ENCODE measurements at places on chromosomes 13 and 19.
A peak's percentile ranks its signal among the peaks of the same experiment; 100 is the strongest.

DNA sequence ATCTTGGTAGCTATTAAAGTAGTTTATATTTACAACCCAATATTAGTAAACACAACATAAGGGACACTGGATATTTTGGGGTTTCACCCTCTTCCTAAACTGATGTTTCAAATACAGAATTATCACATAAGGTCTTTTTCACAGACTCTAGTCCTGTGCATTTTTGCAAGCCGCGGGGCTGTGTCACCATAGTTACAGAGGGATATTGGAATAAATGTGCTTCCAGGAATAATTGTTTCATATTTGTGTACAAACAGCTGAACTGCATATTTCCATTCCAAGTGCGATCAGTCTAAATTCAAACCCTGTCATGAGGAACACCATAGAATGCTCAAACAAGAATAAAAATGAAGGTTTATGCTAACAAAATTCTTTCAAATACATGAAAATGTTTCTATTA lies 762.5 kb upstream of the ARGLU1 start:
- no peak for DNase-seq

GRCh38 chr19:19064811-19065745 lies 1.3 kb downstream of the SLC25A42 start:
- DNase-seq, result peak; percentile 41

DNA sequence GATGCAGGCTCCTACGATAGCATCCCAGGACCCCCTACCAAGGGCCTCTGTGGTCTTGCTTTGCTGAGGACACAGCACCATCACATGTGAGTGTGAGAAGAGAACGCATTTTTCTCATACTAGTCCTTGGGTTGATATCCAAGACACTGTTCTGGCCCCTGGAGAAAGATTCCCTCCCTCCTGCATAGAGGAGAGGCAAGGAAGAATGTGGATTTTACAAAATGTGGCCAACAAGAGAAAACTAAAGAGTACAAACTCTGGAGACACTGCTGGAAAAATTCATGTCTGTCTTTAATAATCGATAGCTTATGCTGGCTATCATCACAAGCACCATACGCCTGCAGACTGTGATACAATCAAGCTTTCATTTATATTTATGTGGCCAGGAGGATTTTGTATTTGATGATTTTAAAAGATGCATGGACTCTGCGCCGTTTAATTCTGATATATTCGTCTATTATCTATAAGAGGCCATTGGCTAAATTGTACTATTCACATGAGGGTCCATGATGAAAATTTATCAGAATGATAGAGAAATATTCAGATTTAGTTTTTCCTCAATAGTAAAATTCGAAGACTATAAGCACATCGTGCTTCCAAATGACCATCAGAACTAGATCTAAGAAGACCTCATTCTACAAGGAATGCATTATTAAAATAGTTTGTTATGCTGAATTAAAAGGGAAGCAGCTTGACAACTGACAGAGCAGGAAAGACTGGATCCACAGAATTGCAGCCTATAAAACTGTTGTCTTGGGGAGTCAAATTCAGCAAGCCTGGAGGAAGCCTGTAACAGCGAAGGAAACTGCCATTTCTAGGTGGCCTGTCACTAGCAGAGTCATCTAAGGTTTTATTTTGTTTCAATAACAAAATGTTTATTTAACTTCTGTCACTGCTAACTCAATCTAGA lies 578.7 kb downstream of the DIAPH3 start:
- peak; percentile 3 for DNase-seq

GRCh38 chr13:86282442-86282841 lies 483.2 kb upstream of the SLITRK6 start:
- DNase-seq, result peak; percentile 57

DNA sequence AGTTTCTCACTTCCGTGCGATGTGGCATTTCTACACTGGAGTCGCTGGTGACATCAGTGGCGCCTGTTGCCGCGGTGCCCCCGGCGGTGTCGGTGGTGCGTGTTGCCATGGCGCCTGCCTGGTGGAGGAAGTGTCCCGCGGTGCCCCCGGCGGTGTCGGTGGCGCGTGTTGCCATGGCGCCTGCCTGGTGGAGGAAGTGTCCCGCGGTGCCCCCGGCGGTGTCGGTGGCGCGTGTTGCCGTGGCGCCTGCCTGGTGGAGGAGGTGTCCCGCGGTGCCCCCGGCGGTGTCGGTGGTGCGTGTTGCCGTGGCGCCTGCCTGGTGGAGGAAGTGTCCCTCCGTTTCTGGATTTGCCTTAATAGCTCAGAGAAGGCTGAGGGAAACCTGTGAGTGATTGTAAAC lies 127.6 kb downstream of the KDM4B start:
- no peak for DNase-seq

- DNase-seq, result no peak
Measured at GRCh38 chr13:99331881-99332293, 24.7 kb upstream of the GPR183 start.

- no peak for DNase-seq
Measured at GRCh38 chr13:43942286-43942685, 62.6 kb downstream of the LACC1 start.

DNA sequence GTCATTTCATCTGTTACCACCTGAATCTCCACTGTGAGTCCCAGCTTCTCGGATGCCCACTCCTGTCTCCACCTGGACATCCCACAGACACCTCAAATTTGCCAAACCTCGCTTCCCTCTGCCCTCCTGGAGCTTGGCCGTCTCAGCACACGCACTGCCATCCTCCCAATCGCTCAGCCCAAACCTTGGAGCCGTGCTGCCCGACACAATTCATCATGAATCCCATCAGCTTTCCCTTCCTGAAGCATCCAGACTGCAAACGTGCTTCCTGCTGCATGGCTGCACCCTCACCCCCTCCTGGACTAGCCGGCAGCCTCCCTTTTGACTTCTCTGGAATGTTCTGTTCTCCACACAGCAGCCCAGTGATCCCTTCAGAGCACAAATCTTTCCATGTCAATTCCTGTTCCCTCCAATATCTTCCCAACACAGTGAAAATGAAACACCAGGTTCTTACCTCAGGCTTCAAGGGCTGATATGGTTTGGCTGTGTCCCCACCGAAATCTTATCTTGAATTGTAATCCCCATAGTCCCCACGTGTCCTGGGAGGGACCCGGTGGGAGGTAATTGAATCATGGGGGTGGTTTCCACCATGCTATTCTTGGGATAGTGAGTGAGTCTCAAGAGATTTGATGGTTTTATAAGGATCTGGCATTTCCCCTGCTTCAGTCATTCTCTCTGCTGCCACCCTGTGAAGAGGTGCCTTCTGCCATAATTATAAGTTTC lies 1.1 kb upstream of the PROZ start:
- DNase-seq, result no peak

- DNase-seq, result no peak
Measured at GRCh38 chr13:56988543-56988942, 152.2 kb upstream of the PRR20A start.

DNA sequence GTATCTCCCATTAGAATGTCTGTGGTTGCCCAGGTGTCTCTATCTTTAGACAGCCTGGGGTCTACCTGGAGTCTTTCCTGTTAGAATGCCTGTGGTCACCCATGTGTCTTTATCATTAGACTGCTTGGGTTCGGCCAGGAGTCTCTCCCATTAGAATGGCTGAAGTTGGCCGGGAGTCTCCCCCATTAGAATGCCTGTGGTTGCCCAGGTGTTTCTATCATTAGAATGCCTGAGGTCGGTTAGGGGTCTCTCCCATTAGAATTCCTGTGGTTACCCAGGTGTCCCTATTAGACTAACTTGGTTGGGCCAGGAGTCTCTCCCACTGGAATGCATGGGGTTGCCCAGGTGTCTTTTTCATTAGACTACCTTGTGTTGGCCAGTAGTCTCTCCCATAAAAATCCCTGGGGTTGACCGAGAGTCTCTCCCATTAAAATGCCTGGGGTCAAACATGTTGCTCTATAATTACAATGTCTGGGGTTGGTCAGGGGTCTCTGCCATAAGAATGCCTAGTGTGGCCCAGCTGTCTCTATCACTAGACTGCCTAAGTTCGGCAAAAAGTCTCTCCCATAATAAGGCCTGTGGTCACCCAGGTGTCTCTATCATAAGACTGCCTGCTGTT lies 1448.7 kb downstream of the UQCRFS1 start:
- no peak for DNase-seq

DNA sequence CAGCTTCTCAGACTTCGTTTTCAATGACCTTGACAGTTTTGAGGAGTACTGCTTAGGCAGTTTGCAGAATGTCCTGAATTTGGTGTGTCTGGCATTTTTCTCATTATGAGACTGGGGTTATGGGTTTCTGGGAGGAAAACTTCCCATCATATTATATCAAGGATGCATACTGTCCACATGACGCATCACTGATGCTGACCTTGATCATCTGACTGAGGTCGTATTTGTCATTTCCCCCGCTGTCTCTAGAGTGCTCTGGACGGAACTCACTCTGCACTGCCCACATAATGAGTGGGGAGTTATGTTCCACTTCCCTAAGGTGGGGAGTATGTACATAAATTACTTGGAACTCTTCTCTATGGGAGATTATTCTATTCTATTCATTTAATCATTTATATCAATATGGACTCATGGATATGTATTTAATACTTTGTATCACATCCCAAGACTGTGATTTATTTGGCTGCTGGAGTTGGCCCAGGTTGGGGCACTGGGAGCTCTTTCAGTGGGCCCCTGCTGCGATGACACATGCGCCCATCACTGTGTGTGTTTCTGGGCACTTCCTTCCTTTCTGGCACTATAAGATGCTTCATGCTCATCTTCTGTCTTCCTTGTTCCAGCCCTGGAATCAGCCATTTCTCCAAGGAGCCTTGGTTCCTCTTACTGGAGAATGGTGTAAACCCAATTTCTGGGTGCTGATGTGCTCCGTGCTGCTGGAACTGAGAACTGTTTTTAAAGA lies 138.6 kb downstream of the MIPEP start:
- DNase-seq, result no peak

- peak; percentile 23 for DNase-seq
Measured at GRCh38 chr13:20492641-20493040, 33.0 kb downstream of the CRYL1 start.

- DNase-seq, result no peak
Measured at GRCh38 chr19:49103331-49104085, 10.7 kb upstream of the LIN7B start.

DNA sequence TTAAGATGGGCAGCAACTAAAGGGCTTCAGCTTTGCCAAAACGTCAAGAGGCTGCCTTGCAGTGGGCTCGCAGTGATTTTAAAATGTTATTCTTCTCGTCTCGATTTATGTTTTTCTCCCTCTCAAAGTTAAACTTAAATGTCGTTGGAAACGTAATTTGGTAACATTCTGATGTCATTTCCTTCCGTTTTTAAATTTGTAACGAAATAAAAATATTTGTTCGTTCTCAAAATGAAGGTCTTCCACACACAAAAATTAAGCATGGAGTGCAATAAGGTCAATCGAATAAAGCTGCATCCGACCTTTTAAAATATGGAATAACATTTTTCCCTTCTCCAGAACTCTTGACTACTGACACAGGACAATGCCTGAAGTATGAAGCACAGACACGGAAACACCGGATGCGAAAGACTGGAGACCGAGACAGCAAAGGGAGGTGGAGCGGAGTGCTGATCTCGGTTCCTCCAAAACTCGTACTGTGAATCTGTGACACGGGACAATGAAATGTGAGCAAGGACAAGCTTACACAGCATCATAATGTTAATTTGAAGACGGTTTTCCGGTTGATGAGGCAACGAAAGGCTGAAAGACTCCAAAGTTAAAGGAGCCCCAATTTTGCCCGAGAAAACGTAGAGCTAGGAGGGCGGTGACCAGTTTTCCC lies 850 bp downstream of the MTMR6 start:
- peak; percentile 73 for DNase-seq

GRCh38 chr19:2822846-2823245 lies 3.2 kb downstream of the ZNF554 start:
- DNase-seq, result no peak

DNA sequence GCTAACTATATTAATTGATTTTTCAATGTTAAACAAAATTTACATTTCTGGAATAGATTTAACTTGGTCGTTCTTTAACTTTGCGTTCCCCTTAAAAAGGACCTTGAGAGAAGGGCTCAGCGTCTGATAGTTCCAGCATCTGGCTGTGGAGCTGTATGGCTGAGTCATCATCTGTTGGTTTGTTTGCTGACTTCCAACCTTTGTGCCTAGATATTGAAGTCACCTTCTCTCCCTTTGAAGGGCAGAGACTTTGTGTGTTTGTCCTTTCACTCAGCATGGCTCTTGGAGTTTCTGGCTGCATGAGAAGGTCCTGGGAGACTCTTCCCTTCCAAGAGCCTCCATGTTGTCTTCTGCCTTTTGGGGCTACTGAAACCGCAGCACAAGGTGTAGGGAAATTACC lies 16.6 kb upstream of the IRS2 start:
- DNase-seq, result no peak

DNA sequence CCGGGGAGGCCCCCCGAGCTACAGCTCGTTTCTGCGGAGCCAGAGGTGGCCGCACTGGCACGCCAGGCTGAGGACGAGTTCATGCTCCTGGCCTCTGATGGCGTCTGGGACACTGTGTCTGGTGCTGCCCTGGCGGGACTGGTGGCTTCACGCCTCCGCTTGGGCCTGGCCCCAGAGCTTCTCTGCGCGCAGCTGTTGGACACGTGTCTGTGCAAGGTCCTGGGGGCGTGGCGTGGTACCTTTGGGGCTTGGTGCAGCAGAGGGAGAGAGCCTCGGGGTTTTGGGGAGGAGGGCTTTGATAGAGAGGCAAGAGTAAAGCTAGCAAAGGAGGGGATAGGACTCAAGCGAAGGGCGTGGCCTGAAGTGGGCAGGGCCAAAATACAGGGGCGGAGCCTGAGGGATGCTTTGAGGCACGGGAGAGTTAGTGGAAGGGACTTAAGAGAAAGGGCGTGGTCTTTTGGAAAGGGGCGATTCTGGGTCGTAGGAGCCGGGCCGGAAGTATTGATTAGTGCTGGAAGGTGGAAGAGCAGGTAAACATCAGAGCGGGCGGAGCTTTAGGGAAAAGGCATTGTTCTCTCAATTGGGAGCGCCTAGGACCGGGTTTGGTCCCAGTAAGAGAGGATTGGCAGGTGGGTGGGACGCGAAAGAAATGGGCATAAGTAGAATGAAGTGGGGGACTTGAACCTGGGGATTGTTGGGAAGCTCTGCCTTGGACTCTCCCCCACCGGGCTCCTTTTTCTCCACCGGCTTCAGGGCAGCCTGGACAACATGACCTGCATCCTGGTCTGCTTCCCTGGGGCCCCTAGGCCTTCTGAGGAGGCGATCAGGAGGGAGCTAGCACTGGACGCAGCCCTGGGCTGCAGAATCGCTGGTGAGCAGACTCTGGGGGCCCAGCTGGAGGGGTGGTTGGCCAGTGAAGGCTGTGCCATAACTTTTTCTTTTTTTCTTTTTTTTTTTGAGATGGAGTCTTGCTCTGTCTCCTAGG lies 1.2 kb downstream of the PPM1N start:
- DNase-seq, result peak; percentile 55

DNA sequence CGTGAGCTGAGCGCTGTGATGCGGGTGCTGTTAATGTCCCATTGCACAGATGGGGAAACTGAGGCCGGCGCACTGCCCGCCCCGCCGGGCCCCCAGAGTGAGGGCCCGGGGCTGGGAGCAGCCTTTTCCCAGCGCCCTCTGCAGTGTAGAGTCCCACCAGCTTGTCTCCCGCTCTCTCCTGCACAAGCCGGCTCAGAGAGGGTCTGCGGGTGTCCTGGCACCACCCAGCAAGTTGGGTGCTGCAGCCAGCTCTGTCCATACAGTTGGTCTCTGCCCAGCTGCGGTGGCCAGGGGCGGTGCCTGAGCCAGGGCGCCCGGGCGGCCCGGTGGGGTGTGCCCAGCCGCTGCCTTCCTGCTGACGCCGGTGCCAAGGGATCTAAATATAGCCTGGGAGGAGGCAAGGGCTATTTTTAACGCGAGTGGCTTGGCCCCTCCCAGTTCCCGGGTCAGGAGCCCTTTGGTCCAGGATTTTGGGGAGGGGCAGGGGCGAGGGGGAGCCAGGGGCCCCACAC lies 19.3 kb downstream of the GADD45B start:
- DNase-seq, result peak; percentile 53

GRCh38 chr19:30053558-30053957 lies 111.5 kb downstream of the URI1 start:
- no peak for DNase-seq

- no peak for DNase-seq
Measured at GRCh38 chr19:4577020-4577782, 17.7 kb upstream of the SEMA6B start.

Data from eye (tissue), 1 donor.